Tibial nerve (tissue), 4 donors: ENCODE measurements at places on chromosomes 7 and 10.
A peak's percentile ranks its signal among the peaks of the same experiment; 100 is the strongest.

- H3K4me1 ChIP-seq, result no peaks in the 10 kb centered on the region
- no peaks in the 10 kb centered on the region for H3K36me3 ChIP-seq
- DNase-seq, result no peak
Measured at GRCh38 chr7:74575083-74575784, 82.3 kb upstream of the GTF2I start.

- H3K4me3 ChIP-seq, result no peak overlapping the region
- peaks cover 7% of the 10 kb centered on the region for H3K27me3 ChIP-seq
- DNase-seq, result no peak
- H3K4me1 ChIP-seq, result no peaks in the 10 kb centered on the region
- no peaks in the 10 kb centered on the region for H3K36me3 ChIP-seq
Measured at GRCh38 chr10:52778511-52779392, 6.2 kb upstream of the MBL2 start.

DNA sequence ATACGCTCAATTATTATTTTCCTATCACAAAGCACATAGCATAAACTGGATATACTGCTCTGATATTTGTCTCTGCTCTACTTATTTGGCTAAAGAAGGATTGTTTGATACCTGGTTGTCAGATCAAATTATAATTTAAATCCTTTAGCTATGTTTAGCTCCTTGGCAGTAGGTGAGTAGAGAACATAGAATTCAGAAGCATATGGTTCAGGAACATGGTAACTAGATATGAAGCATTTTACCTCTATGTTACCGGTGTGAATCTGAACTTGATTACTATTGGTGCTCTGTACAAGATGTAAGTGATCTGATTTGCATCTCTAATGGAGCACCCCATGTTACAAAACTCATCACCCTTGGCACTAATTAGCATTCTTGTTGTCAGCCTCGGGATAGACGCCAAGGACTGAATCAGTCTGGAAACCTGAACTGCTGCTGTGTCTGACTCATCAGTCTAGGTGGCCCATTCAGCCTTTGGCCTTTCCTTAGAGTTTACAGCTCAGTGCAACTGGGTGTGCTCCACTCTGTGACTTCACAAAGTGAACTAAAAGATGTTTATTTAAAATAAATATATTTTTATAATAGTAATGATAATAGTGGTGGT lies 12.3 kb upstream of the MYPN start:
- no peaks in the 10 kb centered on the region for H3K36me3 ChIP-seq
- no peaks in the 10 kb centered on the region for H3K4me1 ChIP-seq
- no peaks in the 10 kb centered on the region for H3K27me3 ChIP-seq
- no peak for DNase-seq

- DNase-seq, result no peak
- no peaks in the 10 kb centered on the region for H3K27me3 ChIP-seq
- H3K4me3 ChIP-seq, result no peak overlapping the region
- H3K27ac ChIP-seq, result no peak overlapping the region
- H3K4me1 ChIP-seq, result no peaks in the 10 kb centered on the region
- no peaks in the 10 kb centered on the region for H3K36me3 ChIP-seq
Measured at GRCh38 chr10:64271508-64271907, 750.3 kb downstream of the REEP3 start.

DNA sequence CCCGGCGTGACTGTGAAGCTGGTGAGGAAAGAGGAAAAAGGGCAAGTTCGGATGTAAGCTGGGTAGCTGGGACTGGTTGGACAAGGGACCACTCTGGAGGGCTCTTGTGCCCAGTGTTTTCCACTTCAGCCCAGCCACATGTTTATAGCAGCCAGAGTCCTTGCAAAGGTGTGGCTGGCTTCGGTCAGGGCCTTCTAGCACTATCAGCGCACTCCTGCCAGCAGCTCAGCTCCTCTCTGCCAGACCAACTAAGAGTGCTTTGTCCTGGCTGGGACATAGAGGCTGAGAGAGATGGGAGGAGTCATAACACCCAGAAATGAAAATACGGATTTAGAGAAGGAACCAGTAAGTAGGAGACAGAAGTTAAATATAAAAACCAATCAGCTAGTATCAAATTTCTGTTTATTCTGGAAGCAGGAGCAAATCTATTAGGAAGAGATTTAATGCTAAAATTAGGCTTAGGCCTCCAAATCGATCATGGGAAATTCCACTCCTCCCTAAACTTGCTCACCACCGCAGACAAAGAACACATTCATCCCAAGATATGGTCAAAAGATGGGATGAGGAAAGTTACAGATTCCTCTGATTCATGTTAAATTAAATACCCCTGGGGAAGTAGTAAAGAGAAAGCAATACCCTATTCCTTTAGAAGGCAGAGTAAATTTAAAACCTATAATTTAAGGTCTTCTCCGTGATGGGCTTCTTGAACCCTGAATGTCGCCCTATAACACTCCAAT lies 135.0 kb downstream of the RALA start:
- peaks cover 7% of the 10 kb centered on the region for H3K4me1 ChIP-seq
- peak; percentile 16 for DNase-seq
- H3K4me3 ChIP-seq, result no peak overlapping the region
- H3K36me3 ChIP-seq, result no peaks in the 10 kb centered on the region

DNA sequence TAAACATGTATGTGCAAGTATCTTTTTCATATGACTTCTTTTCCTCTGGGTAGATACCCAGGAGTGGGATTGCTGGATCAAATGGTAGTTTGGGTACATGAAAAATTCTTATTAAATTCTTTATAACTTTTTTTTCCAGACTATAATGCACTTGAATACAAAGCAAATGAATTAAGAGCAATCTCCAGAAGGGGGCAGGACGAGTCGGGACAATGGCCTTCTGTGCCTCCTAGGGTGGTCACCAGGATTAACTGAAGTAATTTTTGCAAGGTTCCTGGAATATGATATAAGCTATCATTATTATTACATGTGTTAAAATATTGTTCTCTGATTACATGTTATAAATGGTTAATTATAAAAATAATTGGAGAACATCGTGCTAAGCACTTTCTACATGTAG lies 127.2 kb downstream of the PPP1R17 start:
- H3K27me3 ChIP-seq, result no peaks in the 10 kb centered on the region
- DNase-seq, result no peak
- no peak overlapping the region for H3K4me3 ChIP-seq
- H3K36me3 ChIP-seq, result no peaks in the 10 kb centered on the region
- no peak overlapping the region for H3K27ac ChIP-seq

DNA sequence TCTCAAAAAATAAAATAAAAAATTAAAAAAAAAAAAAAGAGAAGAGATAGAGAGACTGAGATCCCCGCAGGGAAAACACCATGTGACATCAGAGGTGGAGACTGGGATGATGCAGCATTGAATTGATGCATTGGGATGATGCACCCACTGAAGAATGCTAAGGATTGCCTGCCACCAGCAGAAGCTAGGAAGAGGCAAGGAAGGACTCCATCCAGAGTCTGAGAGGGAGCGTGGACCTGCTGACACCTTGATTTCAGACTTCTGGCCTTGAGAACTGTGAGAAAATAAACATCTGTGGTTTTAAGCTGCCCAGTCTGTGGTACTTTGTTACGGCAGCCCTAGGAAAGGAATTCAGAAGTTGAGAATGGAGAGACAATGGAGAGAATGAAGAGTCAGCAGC lies 89.8 kb upstream of the PRPS1L1 start:
- H3K36me3 ChIP-seq, result no peaks in the 10 kb centered on the region
- H3K4me1 ChIP-seq, result no peaks in the 10 kb centered on the region
- no peak overlapping the region for H3K27ac ChIP-seq
- no peak for DNase-seq
- H3K27me3 ChIP-seq, result no peaks in the 10 kb centered on the region

DNA sequence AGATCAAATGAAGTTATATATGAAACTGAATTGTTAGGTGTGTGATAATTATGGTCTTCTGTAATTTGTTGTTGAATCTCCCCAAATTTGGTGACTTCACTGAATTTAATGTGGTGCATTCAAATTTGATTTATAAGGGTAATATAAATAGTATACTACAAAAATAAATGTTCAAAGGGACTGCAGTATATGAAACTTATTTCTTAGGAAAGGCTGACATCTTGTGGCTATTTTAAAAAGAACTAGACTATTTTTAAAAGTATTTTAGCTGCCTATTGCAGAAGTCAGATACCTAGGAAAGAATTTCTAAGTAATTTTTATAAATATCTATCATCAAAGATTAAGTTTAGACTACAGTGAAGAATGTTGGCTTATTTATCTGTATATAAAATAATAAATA lies 36.6 kb downstream of the ATRNL1 start:
- no peak overlapping the region for H3K4me3 ChIP-seq
- no peak for DNase-seq
- no peaks in the 10 kb centered on the region for H3K27me3 ChIP-seq
- no peaks in the 10 kb centered on the region for H3K4me1 ChIP-seq
- no peak overlapping the region for H3K27ac ChIP-seq

- no peaks in the 10 kb centered on the region for H3K36me3 ChIP-seq
- H3K4me3 ChIP-seq, result no peak overlapping the region
- H3K27me3 ChIP-seq, result no peaks in the 10 kb centered on the region
- no peak overlapping the region for H3K27ac ChIP-seq
Measured at GRCh38 chr10:11478807-11479206, 132.6 kb downstream of the USP6NL start.

DNA sequence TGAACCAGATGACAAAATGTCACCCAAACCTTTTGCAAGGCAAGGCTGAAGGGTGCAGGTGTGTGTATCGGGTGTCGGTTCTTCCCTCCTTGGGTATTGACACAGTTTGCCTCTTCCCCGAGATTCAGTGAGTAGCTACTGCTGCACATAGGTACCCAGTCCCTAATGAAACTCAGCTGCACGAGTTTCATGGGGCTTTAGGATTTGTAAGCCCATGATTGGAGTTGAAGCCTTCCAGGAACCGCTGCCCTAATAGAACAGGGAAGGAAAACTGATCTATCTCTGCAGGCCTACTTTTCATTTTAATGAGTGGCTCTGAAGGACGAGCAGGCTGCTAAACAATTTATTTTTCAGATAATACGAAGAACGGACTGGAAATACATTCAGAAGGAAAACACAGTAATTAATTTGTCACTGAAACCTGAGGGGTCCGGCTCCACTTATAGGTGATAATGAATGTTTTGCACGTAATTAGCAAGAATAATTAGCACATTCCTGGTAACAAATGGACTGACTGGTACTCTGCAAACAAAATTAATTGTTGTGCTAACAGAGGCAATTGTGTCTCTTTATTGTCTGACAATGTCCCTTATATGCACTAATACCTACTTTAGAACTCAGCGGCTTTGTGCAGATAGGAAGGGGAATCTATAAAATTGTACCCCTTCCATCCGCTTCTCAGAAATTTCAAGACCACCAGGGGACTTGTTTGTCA lies 49.6 kb upstream of the FZD8 start:
- no peak overlapping the region for H3K4me3 ChIP-seq
- H3K36me3 ChIP-seq, result no peaks in the 10 kb centered on the region
- no peaks in the 10 kb centered on the region for H3K27me3 ChIP-seq
- DNase-seq, result no peak
- no peak overlapping the region for H3K27ac ChIP-seq

DNA sequence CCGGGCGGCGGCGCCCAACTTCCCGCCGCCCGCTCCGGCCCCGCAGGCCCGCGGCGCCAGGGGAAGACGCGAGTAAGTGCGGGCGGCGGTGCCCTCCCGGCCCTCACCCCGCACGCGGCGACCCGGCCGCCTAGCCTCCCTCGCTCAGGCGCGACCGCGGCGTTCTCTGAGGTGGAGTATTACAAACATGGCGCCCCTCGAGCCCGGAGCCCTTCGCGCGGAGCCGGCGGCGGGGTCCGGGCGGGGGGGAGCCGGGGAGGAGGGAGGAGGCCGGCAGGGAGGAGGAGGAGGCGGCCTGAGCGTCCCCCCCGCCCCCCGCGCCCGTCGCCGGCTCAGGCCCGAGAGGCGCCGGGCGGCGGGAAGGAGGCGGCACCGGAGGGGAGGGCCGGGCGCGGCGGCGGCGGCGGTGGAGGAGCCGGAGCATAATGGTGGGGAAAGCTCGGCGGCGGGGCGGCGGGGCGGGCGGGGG lies at the start of gene ZMYND11:
TSS of gene ZMYND11 (plus strand) at position 324 of the 469 bp plus-strand sequence. CDS start 44,558 bp downstream, outside the sequence.
- H3K4me3 ChIP-seq, result peak within 1 kb of the TSS; percentile 69
- peak; percentile 40 for DNase-seq
- H3K27ac ChIP-seq, result peak within 1 kb of the TSS; percentile 97
- H3K27me3 ChIP-seq, result no peaks in the 10 kb centered on the region
- no peaks in the 10 kb centered on the region for H3K36me3 ChIP-seq

- no peak overlapping the region for H3K27ac ChIP-seq
- no peak for DNase-seq
- no peaks in the 10 kb centered on the region for H3K36me3 ChIP-seq
- no peak overlapping the region for H3K4me3 ChIP-seq
Measured at GRCh38 chr10:50572017-50572491, 51.7 kb downstream of the SGMS1 start.
